ENCODE measurements at places on chromosomes 3 and 15. TPM values are rescaled to one million over a fixed set of nuclear protein-coding genes. Genes with fewer than 3 reads are reported as not detected.

TMEM212 gene
- not detected for total RNA-seq

TEX55 gene
- total RNA-seq: not detected

LMCD1 gene
- 1.5 TPM for total RNA-seq

VEPH1 gene
- not detected for total RNA-seq

RBM15B gene
- total RNA-seq: 29.2 TPM

GOLGA6L10 gene
- total RNA-seq: 2.1 TPM

LDHAL6B gene
- not detected for total RNA-seq

FAM131A gene
- 8.3 TPM for total RNA-seq

NR2E3 gene
- total RNA-seq: not detected

JMJD7 gene
- total RNA-seq: 45.3 TPM

ACTRT3 gene
- total RNA-seq: not detected

FBXL2 gene
- 0.39 TPM for total RNA-seq

FOXL2NB gene
- total RNA-seq: not detected

GP9 gene
- not detected for total RNA-seq

All from T-cell (primary cell).